Myocyte (in vitro differentiated cells): ENCODE measurements at places on chromosomes 6 and 20. TPM values are rescaled to one million over a fixed set of nuclear protein-coding genes. Genes with fewer than 3 reads are reported as not detected.

Gene ADGRG6
- 1.2 and 1.4 TPM in 2 replicates for total RNA-seq

Gene CFAP206
- total RNA-seq, result not detected in 2 replicates

Gene KCNS1
- total RNA-seq, result not detected in 2 replicates

Gene CALHM6
- 0.31 TPM in 1 of 2 replicates, not detected in the other for total RNA-seq

Gene LY6G6F
- not detected in 2 replicates for total RNA-seq

Gene SIRPA
- 2.9 and 5.3 TPM in 2 replicates for total RNA-seq

Gene FOXS1
- 0.56 and 0.99 TPM in 2 replicates for total RNA-seq

Gene DDR1
- 88.6 and 89.0 TPM in 2 replicates for total RNA-seq

Gene EFCAB8
- 0.83 TPM in 1 of 2 replicates, not detected in the other for total RNA-seq

Gene HCK
- total RNA-seq, result not detected in 2 replicates

Gene SHLD1
- total RNA-seq, result 4.5 and 6.6 TPM in 2 replicates

Gene WFDC5
- not detected in 2 replicates for total RNA-seq

Gene SYCP2
- total RNA-seq, result 0.57 and 0.78 TPM in 2 replicates

Gene RAET1L
- not detected in 2 replicates for total RNA-seq

Gene CRISP1
- total RNA-seq, result not detected in 2 replicates

Gene ANGPT4
- total RNA-seq, result not detected in 2 replicates

Gene BPIFB1
- not detected in 2 replicates for total RNA-seq

Gene TNNC2
- 678 and 849 TPM in 2 replicates for total RNA-seq

Gene CLPSL1
- total RNA-seq, result not detected in 2 replicates

Gene NRM
- total RNA-seq, result 2.9 and 4.5 TPM in 2 replicates

Gene HLA-DPA1
- 0.27 and 0.68 TPM in 2 replicates for total RNA-seq

Gene MAP3K5
- 14.2 and 15.7 TPM in 2 replicates for total RNA-seq

Gene NFS1
- total RNA-seq, result 34.3 and 37.1 TPM in 2 replicates

Gene EGFL8
- total RNA-seq, result 1.4 and 2.2 TPM in 2 replicates

Gene TAP2
- total RNA-seq, result 3.8 and 4.1 TPM in 2 replicates

Gene TNFRSF21
- total RNA-seq, result 27.7 and 30.3 TPM in 2 replicates

Gene SLC17A4
- total RNA-seq, result not detected in 2 replicates

Gene HLA-DOB
- total RNA-seq, result not detected in 2 replicates

Gene GABRR1
- total RNA-seq, result not detected in 2 replicates

Gene MEP1A
- total RNA-seq, result not detected in 2 replicates

Gene FAM83D
- 0.21 and 0.67 TPM in 2 replicates for total RNA-seq

Gene EYA2
- total RNA-seq, result 0.42 TPM in 1 of 2 replicates, not detected in the other

Gene C6orf58
- total RNA-seq, result 0.62 TPM in 1 of 2 replicates, not detected in the other

Gene TUBB2B
- 112 and 114 TPM in 2 replicates for total RNA-seq

Gene NKX2-2
- not detected in 2 replicates for total RNA-seq

Gene HMGCLL1
- total RNA-seq, result not detected in 2 replicates

Gene ACTR5
- total RNA-seq, result 6.1 and 6.7 TPM in 2 replicates

Gene LTB
- 0.40 TPM in 1 of 2 replicates, not detected in the other for total RNA-seq

Gene SLPI
- not detected in 2 replicates for total RNA-seq

Gene ANKRD66
- not detected in 2 replicates for total RNA-seq
